SW 1271 (cell line): ENCODE measurements at places on chromosomes 7 and 10.
A peak's percentile ranks its signal among the peaks of the same experiment; 100 is the strongest.

- DNase-seq, result no peak
These were observed 56.8 kb upstream of the LANCL2 start for GRCh38 chr7:55308186-55308929.

DNA sequence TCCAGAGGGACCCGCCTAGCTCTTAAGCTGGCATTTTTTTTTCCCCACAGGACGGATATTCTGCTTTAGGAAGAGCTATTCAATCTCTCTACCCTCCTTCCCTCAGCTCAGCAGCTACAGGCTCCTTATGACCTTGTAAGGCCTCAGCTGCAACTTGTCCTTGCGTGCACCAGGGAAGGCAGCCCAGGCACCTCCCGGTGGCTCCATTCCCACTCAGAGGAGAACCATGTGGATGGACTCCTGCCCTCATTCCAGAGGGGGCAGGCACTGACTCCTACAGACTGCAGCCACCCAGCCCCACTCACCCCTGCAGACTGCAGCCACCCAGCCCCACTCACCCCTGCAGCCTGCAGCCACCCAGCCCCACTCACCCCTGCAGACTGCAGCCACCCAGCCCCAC is 73.7 kb downstream of the ITIH5 start:
- DNase-seq, result peak; percentile 3

DNA sequence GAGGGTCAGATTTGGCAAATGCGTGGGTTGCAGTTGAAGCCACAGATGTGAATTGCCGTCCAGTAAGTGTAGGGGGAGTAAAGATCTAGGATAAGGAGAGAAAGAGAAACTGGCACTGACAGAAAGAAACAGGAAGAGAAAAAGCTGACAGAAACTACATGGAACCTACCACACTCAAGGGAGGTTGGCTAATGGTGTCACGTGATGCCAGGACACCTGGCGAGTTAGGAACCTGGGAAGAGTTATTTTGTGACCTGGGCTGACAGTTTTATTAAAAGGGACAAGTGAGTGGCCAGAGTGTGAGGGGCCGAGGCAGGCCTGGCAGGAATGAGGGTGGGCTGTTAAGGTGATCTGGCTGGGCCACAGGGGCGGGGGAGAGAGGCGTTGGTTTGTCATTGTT is 188.7 kb downstream of the ADARB2 start:
- DNase-seq, result no peak

DNA sequence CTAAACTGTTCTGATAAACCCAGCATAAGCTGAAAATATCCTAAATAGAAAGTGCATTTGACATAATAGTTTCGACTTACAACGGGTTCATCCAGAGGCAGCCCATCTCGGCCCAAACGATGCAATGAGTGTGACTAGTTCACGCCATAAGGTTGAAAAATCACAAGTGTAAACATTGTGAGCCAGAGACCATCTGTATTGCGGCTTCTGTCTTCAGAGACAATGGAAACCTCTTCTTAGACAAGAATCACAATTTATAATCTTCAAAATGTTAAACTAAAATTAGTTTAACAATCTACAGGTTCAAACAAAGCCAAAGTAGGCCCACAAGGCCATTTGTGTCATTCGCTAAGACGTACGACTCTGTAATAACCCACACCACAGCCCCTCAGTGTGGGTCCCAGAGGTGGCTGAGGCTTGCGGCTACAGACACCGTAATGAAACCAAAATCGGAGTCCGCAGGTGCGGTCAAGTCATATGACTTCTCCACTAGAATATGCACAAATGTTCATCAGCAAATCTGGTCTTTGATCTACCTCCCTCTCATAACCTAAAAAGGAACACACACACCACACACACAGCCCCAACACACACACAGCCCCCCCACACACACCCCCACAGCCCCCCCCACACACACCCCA is 81.8 kb downstream of the DIP2C start:
- DNase-seq, result no peak

DNA sequence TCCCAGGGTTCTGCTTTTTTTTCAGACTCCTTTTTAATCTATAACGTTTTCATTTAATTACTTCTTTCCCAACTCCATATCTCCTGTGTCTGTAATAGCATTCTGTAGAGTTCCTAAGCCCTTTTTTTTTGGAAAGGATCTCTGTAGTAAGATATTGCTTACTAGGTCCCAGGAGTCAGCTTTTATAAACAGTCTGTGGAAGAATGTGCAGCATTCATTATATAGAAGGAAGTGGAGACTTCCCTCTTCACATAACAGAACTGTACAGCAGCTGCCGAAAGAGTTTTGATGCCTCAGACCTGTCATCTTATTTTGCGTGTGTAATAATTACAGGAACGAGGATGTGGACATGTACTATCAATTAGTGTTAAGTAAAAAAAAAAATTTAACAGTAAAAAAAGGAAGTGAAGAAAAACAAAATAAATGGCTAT is 7.4 kb upstream of the STEAP4 start:
- DNase-seq, result no peak

- no peak for DNase-seq
These were observed 92.1 kb downstream of the SIRT1 start for GRCh38 chr10:67976292-67977245.

GRCh38 chr7:138460176-138460648 is at the start of gene TRIM24:
TRIM24 (plus strand) TSS chr7:138460259; CDS start chr7:138460549, 290 bp downstream.
- DNase-seq, result peak; percentile 93

- DNase-seq, result no peak
These were observed 173.5 kb upstream of the NFE2L3 start for GRCh38 chr7:25978466-25978865.

- DNase-seq, result no peak
These were observed 382.3 kb downstream of the DNAJB6 start for GRCh38 chr7:157719008-157719682.

- DNase-seq, result no peak
These were observed 116.0 kb upstream of the FZD8 start for GRCh38 chr10:35758076-35758475.

- DNase-seq, result no peak
These were observed 52.9 kb downstream of the BAMBI start for GRCh38 chr10:28730031-28730778.

- DNase-seq, result peak; percentile 63
These were observed 112.7 kb downstream of the REEP3 start for GRCh38 chr10:63633677-63634487.

DNA sequence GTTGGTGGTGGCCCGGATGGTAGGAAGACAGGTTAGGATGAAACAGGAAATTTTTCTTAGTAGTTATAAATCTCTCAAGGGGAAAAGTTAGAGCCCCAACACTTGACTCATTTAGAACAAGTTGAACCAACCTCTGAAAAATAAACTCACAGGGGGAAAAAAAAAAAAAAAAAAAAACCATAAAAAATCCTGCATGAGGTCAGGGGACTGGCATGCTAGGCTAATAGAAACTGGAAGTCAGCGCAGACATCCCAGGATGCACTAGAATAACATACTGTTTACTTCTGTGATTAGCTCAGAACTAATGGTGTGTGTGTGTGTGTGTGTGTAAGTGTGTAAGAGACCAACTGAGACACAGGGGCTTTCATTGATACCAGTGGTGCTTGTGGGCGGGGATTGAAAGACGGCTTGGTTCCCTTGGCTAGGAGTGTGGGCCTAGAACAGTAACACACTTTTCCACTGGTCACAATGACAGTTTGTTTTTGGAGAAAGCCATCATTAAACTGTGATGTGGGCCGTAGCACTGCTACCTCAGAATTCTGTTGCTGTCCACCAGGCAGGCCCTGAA is 491.6 kb upstream of the GALNT17 start:
- DNase-seq, result no peak

DNA sequence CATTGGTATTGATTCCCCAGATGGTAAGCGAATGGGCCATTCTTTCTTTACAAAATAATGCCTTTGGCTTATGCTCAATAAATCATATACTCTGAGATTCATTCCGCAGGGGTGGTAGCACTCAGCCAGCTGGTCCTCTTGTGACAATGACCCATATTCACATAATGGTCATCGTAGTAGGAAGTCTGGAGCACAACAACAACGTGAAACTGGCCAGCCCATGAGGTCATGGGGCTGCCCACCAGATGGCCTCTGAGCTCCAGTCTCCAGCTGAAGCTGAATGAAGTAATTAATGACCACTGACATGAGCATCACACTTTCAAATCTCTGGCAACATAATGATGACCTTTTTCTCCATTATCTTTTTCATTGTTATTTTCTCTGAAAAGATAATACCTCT is 42.3 kb upstream of the SORCS1 start:
- no peak for DNase-seq

- DNase-seq, result no peak
These were observed 6.5 kb upstream of the C10orf105 start for GRCh38 chr10:71725998-71726579.

DNA sequence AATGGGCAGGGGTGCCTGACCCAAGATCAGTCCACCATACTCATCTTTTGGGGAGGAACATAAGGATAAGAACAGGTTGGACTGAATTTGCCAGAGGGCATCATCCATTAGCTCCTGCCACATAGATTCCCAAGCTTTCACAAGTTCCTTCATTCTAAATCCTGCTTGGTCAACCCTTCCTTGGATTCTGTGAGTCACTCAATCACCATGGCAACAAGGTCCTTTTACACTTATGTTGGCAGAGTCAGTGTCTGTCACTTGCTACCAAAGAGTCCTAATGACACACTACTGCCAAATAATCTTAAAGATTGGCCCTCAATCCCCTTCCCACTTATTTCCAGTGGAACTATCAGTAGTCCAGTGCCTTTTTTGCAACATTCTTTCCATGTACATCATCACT is 5.0 kb upstream of the LGI1 start:
- peak; percentile 39 for DNase-seq

GRCh38 chr10:21292763-21293517 is 232.5 kb downstream of the SKIDA1 start:
- DNase-seq, result peak; percentile 82

DNA sequence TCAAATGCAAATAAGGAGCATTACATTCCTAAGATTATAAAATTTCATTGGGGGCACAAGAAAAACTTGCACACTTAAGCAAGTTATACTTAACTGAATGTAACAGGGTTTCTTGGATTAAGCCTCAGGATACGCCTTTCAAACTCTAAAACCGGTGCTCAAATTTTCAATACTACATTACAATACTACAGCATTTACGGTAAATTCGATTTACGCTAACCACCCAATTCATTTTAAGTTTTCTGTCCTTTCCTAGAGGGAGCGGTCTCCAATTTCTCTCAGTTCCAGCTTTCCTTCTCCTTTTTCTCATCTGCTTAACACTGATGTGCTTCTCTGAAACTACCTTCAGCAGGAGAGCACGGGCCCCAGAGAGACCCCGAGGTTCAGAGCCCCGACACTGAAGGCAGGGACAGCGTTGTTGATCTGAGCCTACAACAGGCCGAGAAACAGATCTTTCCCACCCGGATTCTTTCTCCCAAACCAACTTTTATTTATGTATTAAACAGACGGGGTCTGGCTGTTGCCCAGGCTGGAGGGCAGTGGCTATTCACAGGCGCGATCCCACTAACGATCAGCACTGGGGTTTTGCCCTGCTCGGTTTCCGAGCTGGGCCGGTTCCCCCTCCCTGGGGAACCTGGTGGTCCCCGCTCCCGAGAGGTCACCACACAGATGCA is 798 bp downstream of the ZNF425 start:
- DNase-seq, result peak; percentile 55

DNA sequence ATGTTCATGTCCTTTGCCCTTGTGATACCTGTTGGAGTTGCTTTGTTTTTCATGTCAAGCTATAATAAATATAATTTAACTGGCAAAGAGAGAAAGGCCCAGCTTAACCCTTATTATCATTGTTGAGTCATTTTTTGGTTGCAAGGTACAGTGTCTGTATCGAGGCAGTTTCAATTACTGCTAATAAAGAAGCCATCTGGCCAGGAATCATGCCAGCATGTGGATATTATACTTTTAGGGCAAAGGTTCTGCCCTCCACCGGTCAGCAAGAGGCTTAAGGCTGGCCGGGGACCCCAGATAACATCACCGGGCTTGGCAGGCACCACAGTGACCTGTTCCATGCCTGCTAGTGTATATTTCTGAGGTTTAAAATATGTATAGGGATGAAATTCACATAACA is 9.0 kb upstream of the CYP3A4 start:
- DNase-seq, result no peak

- DNase-seq, result no peak
These were observed 101.5 kb upstream of the CSTF2T start for GRCh38 chr10:51800725-51801424.
